ENCODE measurements at places on chromosomes 11 and 22.
A peak's percentile ranks its signal among the peaks of the same experiment; 100 is the strongest.

DNA sequence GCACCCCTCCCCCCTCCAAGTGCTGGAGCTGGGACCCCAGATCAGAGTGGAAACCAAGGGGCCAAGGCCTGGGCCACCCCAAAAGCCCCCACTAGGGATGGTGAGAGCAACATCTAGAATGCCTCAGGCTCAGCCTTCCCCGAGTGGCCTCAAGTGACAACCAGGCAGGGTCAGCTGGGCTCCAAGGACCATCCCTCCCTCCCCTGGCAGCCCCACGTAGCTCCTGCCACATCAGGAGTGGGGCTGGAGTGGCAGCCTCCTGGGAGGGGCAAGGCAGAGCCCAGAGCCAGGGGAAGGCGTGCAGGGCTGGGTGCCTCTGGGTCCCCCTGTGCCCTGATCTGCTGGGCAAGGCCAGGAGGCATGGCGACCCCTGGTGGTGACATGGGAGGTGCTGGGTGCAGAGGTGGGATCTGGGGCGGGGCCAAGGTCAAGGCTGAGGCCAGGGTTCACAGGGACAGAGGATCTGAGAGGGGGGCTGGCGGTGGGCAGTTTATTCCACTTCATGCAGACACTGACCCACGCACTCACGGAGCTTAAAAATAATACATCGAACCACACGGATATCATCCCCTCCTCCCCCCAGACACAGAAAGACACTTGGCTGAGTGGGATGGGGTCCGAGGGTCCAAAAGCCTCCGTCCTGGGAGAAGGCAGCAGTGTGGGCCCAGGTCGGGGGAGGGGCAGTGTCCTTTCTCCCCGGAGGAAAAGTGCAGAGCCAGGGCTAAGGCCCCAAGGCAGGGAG is 15.8 kb upstream of the EHD1 start:
- peak; percentile 89 for DNase-seq

DNA sequence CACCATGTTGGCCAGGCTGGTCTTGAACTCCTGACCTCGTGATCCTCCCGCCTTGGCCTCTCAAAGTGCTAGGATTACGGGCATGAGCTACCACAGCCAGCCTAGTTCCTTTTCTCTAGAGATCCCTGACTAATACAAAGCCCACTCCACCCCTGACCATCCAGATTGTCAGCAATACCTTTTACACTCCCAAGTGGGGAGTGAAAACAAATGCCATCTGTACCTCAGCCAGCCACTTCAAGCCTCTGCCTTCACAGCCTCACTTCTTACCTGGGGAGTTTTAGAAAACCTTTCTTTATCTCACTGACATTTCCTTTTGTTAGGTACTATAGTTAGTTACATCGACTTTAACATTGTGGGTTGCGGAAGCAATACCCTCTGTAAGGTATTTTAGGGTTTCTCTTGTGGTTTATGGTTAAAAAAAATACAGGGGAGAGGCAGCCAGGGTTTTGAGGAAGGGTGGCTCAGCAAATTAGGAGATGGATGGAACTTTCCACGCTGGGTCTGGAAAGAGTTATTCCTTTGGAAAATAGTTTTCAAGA is 8.9 kb downstream of the TOM1 start:
- peak; percentile 23 for DNase-seq

DNA sequence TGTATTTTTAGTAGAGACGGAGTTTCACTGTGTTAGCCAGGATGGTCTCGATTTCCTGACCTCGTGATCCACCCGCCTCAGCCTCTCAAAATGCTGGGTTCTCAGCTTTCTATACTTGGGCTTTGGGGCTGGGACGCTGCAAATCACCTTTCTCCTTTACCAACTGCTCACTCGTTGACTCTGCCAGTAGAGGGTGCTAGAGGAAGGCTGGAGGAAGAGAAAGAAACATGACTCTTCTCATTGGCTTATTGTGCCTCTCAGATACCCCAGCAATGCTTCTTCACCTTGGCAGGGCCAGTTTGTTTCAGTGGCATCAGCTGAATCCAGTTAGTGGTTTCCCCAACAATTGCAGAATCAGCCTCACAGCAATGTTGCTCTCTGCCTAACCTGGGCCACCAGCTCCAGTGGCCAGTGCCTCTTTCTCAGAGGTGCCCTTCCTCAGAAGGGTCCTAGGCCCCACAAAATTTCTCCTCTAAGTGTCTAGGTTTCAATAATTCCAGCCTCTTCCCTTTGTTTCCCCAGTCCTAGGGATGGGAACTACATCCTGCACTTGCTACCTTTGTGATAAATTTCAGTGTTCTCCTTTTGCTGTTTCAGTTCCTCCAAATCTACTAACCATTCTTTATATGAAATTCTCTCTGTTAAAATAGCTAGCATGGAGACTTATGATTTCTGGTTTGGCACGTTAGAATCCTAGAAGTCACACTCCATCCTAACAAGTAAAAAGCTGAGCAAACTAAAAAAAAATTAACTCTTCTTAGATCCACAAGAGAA is 71.5 kb upstream of the VSTM5 start:
- peak; percentile 4 for DNase-seq

DNA sequence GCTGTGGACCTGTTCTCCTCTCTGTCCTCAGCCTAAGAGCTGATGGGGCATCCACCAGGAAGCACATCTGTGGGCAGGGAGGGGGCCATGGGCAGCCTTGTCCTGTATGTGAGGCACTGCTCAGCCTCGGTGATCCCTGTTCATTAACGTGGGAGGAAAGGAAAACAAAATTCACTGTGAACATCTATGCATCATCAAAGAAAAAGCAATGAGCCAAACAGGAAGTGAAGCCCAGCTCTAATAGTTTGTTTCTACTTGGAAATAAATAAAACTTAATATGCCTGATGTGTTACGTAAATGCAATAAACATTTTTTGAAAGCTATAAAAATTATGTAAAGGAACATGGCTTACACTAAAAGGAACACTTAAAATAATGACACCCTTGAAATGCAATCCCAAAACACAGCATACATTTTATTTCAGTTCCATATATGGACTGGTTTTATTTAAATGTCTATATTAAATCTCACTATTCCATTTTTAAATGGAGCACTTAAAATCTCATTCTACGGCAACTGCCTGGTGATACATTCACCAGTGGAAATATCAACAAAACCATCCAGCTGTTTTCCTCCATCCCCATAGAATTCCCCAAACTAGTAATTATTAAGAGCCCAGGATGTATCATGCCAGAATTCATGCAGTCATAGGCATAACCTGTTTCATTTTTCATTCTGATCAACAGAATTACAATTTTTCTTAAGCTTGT is 78.3 kb downstream of the ZNF280B start:
- DNase-seq, result no peak

DNA sequence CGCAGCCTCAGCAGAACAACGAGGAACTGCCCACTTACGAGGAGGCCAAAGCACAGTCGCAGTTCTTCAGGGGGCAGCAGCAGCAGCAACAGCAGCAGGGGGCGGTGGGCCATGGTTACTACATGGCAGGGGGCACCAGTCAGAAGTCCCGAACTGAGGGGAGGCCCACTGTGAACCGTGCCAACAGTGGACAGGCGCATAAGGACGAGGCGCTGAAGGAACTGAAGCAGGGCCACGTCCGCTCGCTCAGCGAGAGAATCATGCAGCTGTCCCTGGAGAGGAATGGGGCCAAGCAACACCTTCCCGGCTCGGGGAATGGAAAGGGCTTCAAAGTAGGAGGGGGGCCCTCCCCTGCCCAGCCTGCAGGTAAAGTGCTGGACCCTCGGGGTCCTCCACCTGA is 31.6 kb downstream of the AMOTL1 start:
- DNase-seq, result no peak

GRCh38 chr11:27874998-27875830 is 175.0 kb upstream of the BDNF start:
- no peak for DNase-seq

GRCh38 chr11:71241721-71242259 is 10.6 kb downstream of the SHANK2 start:
- no peak for DNase-seq

GRCh38 chr11:111937844-111938243 is 701 bp downstream of the DIXDC1 start:
- DNase-seq, result no peak

- DNase-seq, result no peak
Measured at GRCh38 chr22:49648053-49648452, 179.6 kb downstream of the BRD1 start.

DNA sequence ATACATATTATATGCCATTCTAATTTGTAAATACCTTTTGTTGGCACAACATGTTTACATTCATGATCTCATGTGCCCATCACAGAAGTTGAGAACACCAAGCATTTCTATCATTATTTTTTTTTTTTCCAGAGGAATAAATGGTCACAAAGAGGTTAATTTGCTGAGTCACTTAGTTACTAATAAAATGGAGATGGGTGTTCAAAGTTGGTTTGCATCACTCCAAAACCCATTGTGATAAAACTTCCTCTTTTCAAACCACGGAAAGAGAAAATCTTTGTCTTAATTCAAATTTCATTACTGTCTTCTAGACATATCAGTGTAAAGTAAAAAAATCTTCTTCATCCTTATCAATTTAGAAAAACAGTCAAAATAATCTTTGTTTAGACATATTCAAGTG is 636.8 kb upstream of the CCDC179 start:
- DNase-seq, result no peak

GRCh38 chr11:38835966-38836365 is 2237.9 kb upstream of the RAG2 start:
- no peak for DNase-seq

- DNase-seq, result no peak
Measured at GRCh38 chr11:123546515-123546914, 107.9 kb downstream of the SCN3B start.

DNA sequence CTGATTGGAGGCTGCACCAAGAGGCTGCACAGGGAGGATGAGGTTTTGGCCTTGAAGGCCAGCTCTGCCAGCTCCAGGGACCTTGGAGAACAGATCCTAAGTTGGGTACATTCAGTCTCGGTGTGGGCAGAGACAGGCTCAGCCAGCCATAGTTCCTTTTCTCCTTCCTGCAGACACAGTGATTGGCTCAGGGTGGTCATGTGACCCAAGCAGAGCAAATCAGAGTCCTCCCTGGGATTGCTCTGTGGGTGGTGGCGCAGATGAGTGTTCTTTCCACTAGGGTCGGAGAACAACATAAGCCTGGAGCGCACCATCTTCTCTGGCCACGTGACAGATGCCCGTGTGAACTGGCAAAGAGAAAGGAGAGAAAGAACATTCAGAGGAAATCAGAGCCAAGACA is 47.1 kb upstream of the CCND1 start:
- DNase-seq, result no peak

- DNase-seq, result no peak
Measured at GRCh38 chr11:113260096-113260425, 54.3 kb upstream of the TTC12 start.

DNA sequence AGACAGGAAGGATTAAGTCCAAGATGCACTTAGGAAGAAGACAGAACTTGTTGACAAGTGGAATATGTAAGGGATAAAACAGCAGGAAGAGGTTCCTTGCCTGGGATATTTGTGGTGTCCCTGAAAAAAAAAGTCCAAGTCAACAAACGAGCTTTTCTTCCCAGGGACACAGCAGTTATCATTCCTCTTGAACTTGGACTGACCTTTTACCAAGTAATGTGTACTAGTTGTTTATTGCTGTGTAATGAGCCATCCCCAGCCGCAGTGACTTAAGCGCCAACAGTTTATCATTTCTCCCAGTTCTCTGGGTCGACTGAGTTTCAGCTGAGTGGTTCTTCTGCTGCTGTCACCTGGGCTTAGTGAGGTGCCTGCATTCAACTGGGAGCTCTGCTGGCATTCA is 37.0 kb downstream of the KREMEN1 start:
- no peak for DNase-seq

- DNase-seq, result no peak
Measured at GRCh38 chr11:109096266-109096665, 325.7 kb upstream of the C11orf87 start.

- DNase-seq, result no peak
Measured at GRCh38 chr11:56846631-56847576, 98.4 kb upstream of the OR9G4 start.

DNA sequence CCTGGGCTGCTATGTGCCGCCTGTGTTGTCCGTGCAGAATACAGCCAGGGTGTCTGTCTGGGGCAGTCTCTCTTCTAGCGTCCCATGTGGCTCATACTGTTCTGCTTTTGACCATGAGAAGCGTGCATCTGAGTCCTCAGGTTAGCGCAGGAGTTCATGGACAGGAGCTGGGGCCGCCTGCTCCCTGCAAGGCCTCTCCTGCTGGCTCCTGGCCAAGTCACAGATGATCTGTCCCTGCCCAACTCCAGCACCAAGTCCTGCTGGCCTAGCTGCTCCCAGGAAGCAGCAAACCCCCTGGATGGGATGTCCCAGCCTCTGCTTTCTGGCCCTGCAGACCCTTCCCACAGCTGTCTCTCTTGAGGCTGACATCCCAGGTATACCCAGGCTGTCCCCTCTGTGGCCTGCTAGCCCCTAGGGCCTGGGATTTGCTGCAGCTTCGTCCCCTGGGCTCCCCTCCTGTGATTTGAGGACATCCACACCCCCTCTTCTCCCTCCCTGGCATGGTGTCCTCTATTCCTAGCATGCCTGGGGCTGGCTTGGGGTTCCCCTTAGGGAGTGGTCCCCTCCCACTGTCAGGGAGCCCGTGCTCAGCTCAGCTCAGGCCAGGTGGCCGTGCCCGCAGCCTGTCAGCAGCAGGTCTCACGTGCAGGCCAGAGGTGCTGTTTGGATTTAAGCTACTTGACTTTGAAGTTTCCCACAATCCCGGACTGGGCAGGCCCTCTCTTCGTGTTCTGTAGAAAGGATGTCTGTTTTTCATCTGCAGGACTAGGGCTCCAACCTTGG is 17.8 kb downstream of the PRR5 start:
- no peak for DNase-seq

DNA sequence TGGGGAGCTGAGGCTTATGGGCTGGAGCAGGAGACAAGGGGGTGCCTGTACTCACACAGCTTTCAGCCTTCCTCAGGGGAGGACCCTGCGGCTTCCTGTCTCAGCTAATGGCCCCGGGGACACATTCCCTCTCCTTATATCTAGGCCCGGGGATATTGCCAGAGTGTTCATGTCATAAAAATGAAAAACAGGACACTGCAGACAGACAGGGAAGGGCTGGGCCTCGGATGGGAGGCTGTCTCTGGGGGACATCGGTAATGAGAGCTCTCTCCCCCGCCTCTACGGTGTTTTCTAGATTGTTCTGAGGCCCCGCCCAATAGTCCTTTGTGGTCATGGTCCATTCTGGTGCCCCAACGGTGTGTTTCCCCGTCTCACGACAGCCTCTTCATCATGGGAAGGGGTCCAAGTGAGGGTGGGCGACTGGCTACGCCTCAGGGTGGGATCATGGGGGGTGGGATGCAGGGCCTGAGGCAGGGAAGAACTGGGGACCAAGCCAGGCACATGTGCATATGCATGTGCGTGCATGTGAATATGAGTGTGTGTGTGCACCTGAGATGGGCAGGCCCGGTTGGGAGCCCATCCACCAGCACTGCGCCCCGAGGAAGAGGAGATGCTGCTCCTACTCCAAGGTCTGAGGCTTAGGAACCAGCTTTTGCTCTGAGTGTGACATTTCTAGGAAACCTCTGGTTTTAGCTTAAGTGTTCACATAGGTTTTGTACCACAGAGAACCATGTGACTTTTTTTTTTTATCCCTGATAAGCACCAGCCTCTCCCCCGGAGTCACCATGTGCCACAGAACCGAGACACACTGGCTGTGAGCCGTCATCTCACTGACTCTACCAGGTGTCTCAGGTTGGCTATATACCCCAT is 5.3 kb downstream of the ARVCF start:
- no peak for DNase-seq

All from CD4-positive, alpha-beta T cell treated with Interleukin-21 for 1 hour (primary cell).